ENCODE measurements at places on chromosomes 3 and 15.

GRCh38 chr3:98890965-98891910, 10.3 kb downstream of the DCBLD2 start:
- DNase-seq = no peak

- no peak for DNase-seq
Measured at GRCh38 chr3:50003824-50004223, 63.9 kb downstream of the RBM6 start.

- no peak for DNase-seq
Measured at GRCh38 chr15:31499236-31499952, 172.8 kb downstream of the KLF13 start.

DNA sequence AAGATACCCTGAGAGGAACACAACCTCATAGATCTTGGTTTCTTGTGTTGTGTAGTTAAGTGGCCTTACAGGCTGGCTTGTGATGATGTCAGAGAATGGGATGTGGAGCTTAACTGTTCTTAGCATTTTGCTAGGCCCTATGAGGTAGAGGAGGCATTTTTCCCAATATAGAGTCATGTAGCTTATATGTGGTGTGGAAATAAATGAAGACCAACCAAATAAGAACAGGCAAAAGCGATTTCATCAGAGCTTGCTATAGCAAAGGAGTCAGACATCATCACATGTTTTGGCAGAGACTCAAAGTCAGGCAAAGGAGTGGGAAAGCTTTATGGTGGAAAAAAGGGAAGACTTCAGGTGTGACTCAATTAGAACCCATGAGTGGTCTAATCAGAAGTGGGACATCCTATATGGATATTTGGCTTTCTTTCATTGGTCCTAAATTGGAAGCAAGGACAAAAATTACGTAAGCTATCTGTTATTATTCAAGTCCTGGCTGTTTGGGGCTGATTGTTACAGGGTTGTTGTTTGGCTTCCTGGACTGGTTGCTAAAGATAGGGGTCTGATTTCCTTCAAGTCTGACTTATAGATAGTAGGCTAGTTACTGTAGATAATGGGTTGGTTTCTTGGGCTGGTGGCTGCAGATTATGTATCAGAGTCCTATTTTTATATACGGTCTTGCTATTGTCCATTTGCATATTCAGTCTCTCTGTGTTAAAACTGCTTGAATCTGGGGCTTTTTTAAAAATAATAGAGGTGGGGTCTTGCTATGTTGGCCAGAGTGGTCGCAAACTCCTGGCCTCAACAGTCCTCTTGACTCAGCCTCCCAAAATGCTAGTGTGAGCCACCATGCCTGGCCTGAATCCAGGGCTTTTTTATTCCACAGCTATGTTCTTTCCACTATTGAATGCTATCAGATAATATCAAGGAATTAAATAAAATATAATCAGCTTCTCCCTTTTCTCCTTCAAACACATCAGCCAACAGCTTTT, 30.3 kb upstream of the SETD2 start:
- DNase-seq = no peak

- no peak for DNase-seq
Measured at GRCh38 chr15:41933771-41934170, 38.6 kb downstream of the EHD4 start.

DNA sequence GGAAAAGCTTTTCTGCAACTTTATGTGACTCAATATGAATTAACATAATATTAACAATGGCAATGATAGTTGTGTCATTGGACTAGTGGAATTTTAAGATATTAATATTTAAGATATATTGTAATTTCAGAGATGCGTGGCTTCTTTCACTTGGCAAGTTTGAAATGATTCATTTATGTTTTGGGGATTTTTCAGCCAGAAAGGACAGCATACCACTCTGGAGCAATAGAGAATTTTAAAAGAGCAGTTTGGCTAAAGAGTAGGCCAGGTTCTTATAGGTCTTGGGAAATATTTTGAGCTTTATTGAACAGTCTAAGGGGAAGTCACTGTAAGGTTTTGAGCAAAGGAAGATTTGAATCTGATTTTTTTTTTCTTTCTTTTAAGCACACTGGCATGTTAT, 16.5 kb downstream of the GMPS start:
- DNase-seq = no peak

GRCh38 chr15:68265081-68265480, 12.5 kb upstream of the FEM1B start:
- no peak for DNase-seq

DNA sequence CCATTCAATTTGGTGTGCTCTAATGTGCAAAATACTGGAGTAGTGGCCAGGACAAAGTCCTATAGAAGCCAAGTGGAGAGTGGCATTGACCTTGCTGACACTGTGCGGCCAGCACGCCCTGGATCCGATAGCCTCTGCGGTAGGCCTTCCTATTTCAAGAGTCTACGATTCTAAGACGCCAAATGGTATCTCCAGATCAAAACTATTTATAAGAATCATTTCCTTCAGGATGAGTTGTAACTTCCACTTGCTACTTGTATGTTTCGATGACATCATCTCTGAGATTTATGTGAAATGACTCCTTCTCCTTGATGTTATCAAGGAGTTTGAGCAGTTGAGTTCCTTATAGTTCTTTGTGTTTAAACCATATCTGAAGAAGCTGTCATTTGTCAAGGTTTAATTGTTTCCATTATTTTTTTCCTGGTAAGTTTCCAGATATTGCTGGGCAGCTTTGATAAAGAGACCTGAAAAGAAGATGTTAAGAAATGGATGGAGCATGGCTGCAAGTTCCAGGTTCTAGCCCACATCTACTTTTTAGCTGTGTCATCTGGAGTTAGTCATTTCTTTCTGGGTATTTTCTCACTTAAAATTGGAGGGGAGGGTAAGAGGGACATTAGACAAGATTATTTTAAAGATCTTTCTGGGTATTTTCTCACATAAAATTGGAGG, 71.8 kb downstream of the TMEM44 start:
- DNase-seq = no peak

- no peak for DNase-seq
Measured at GRCh38 chr3:183537295-183537730, 18.2 kb downstream of the KLHL6 start.

- DNase-seq = no peak
Measured at GRCh38 chr3:113676261-113676660, 20.2 kb downstream of the USF3 start.

- no peak for DNase-seq
Measured at GRCh38 chr3:10394491-10395025, 73.6 kb upstream of the SEC13 start.

GRCh38 chr3:169694117-169694516, 30.6 kb upstream of the MECOM start:
- DNase-seq = no peak

DNA sequence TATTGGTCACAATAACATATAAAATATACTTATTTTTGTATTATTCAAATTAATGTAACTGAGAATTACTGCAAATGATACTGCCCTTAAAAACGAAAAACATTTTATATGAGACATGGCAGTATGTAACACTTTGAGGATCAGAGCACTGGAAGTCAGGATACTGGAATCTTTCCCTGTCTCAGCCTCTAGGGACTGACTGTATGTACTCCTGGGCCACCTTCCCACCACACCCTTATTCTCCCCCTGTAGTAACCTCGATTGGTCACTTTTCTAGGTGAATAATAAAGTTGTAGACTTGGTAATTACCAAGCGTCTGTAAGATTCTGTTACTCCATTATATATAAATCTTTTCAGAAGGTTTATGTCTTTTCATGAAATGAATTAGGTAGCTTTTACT, 43.0 kb downstream of the LRRC49 start:
- DNase-seq = no peak

GRCh38 chr3:39361252-39361927, 21.8 kb upstream of the SLC25A38 start:
- DNase-seq = no peak

- DNase-seq = no peak
Measured at GRCh38 chr3:9653565-9654248, 4.4 kb downstream of the MTMR14 start.

DNA sequence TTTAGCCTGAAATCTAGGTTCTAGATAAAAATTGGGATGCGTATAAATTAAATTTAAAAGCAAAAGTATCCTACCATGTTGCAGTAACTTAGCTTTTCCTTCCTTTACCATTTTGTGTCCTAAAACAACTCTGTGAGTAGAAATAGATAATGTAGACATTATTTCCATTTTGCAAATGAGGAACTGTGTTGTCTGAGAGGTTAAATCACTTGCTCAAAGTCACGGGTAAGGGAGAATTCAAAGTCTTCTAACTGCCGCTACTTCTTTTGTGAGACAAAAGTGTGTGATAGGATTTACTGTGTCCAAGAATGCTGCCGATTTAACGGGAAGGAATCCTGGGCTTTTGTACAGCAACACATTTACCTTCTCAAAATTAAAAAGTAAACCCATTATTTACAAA, 40.7 kb downstream of the MYO1E start:
- DNase-seq = no peak

DNA sequence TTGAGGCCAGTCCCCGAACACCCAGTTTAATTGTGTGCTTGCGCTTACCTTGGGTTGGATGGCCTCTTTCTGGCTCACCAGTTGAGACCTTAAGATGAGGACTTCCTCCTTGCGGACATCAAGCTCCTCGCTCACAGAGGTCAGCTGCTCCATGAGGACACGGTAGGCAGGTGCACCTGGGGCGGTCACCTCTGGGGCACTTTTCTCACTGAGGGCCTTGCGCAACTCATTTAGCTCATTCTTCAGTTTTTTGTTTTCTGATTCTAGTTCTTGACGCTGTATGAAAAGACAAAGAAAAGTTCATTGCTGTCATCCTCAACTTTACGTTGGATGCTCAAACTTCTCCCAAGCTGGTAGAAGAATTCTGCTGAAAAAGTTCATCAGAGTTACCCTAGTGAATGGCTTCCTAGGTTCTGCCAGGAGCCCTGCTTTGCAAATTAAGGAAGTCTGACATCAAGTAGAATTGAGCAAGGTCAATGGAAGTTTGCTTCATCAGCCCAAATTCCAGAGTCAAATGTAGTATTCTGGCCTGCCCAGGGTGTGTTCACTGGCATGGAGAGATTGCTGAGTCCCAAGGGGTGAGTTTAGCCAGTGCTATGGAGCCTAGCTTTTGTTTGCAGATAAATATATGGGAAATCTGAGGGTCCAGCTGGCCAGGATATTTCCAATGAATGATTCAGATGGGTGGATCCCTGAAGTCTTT, 55.8 kb upstream of the MYO5C start:
- DNase-seq = no peak

GRCh38 chr15:70936326-70936725, 43.7 kb downstream of the LRRC49 start:
- peak; percentile 7 for DNase-seq

DNA sequence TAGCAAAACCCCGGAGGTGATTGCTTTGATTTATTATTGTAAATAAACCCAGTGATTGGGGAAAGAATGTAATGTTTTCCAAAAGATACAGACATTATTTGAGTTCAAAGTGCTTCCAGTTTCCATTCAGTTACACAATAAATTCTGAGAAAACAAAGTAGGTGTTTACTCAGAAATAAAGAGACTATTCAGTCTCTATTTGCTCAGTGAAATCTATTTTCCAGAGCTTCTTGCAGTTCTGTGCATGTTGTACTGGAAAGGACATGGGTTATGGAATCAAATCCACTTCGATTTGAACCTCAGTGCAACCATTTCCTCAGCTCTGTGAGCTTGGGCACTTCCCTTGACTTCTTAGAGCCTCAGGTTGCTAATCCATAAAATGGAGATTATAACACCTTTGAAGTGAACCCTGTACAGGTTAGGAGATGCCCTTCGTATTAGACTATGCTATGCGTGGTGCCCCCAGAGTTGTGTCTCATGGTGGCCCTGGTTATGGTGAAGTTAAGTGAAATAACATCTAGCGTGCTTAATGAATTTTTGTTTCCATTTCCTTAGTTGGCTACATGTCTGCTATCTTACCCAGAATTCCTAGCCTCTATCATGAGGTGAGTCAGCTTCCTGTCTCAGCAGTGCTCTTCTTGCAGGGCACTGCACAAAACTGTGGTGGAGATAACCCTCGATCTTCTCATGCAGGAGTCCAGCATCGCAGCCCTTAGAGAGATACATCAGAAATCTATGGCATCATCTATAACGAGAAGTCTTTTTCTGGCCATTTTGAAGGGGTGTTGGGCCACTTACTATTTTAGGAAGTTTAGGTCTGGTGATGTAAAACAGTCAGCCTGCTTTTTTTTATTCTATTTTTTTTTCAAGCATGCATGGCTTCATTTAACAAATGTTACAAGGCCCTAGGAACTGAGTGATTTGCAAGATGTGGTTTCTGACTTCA, 97.7 kb downstream of the RPL39L start:
- no peak for DNase-seq

GRCh38 chr3:7428206-7428718, 567.3 kb downstream of the GRM7 start:
- DNase-seq = no peak

DNA sequence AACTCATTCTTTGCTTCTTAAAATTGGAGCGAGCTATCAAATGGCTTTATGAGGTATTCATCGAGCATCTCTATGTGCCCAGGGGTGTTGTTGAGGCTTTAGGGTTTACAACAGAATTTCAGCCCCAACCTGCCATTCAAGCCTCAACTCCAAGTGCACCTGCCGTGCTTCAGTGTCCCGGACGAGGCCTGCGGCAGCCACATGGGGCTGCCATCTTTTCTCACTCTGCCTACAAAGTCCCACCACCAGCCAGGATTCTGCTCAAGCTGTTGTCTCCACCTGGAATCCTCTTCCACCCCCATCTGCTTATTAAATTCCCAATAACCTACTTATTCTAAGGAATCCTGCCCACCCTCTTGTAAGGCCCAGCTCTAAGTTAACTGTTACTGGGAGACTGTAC, 242.4 kb downstream of the OPA1 start:
- no peak for DNase-seq

DNA sequence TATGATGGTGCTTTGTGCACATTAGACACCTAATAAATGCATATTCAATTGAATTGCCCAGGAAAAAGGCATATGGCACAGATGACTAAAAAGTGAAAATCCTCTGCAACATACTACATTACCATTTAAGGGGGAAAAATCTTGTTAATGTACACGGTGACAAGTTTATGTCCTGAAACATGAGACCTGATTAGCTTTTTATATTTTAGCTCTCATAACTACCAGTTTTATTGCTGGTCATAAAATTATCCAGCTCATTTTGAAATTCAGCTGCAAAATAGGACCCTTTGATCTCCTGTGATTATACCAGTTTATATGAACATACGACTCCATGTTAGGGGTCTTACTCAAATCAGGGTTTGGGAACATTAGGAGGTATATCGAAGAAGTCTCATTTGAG, 684.6 kb upstream of the CCDC54 start:
- DNase-seq = no peak

DNA sequence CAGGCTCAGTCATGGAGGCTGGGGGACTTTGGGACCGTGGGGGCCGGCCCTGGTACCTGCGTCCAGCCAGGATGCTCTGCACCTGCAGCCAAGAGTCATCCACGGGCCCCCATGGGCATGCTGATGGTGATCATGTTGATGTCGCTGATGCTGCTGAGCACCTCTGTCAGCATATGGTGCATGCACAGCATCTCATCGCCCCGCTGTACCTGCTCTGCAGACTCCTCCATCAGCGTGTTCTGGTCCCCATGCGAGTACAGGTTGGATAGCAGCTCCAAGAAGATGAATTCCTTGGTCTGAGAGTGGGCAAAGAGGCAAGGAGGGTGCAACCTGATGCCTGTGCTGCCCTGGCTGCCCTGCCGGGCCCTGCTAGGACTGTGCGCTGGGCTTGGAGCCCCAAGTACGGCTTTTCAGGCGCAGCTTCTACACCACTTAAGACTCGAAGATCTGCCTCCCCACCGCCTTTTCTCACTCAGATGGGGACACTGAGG, 7.2 kb downstream of the RPS17 start:
- no peak for DNase-seq

Measured in putamen (tissue), 1 donor.